Panc1 (cell line): ENCODE measurements at places on chromosomes 5 and 9.

GRCh38 chr9:4371108-4371507 lies 71.2 kb upstream of the GLIS3 start:
- no peak for DNase-seq
- H3K4me3 ChIP-seq: no peak overlapping the region
- no peaks in the 10 kb centered on the region for H3K4me1 ChIP-seq
- H3K27ac ChIP-seq: no peak overlapping the region

DNA sequence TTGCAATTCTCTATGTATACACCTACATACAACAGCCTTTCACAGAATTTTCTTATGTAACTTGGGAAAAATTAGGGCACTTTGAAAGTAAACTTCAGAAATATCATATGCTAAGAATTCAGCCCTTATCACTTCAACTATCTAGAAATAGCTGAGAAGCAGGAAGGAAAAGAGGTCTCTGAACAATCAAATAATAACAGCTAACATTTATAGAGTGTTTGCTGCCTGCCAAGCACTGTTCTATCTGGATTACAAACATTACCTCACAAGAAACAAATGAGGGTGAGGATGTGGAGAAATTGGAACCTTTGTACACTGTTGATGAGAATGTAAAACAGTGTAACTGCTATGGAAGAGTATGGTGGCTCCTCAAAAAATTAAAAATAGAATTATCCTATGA lies 4.4 kb upstream of the FBXO38 start:
- no peak overlapping the region for H3K27ac ChIP-seq
- no peak overlapping the region for H3K4me3 ChIP-seq
- H3K36me3 ChIP-seq: no peaks in the 10 kb centered on the region; the same call in none of the 2 replicates

DNA sequence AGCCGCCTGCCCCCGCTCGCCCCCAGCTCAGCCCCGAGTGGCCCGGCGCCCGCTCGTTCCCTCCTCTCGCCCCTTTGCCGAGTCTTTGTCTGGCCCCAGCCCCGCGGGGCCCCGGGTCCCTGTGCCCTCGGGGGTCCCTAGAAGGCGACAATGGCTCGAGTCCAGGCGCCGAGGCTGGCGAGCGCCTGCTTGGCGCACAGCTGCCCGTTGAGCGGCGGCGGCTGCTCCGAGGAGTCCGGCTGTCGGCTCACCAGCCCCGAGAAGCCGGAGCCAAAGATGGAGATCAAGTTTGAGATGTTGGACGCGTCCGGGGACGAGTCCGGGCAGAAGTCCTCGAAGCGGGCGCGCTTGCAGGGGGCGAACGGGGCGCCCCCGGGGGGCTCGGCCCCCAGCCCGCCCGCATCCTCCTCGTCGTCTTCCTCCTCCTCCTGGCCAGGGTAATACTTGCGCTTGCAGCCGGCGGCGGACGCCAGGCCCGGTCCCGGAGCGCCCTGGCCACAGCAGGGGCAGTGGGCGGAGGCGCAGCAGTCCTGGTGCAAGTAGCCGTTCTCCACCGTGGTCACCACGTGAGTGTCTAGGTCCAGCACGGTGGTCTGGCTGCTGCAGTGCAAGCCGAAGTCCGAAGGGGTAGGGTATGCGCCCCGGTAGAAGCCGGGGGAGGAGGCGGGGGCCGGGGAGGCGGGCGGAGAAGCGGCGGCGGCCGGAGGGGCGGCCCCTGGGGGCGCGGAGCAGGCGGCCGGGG lies 1.2 kb downstream of the IER5L start:
- no peaks in the 10 kb centered on the region; the same call in 1 of the 2 replicates for H3K36me3 ChIP-seq
- H3K4me1 ChIP-seq: peaks cover 22% of the 10 kb centered on the region
- H3K4me3 ChIP-seq: peak overlapping the region; percentile 74
- peak overlapping the region; percentile 95 for H3K27ac ChIP-seq

GRCh38 chr5:56339732-56340131 lies 106.6 kb upstream of the ANKRD55 start:
- H3K27me3 ChIP-seq: no peaks in the 10 kb centered on the region
- H3K4me1 ChIP-seq: no peaks in the 10 kb centered on the region
- no peak overlapping the region for H3K4me3 ChIP-seq
- no peak for DNase-seq
- no peak overlapping the region for H3K27ac ChIP-seq

GRCh38 chr5:43437062-43437660 lies 25.0 kb upstream of the CCL28 start:
- no peak for DNase-seq
- H3K27me3 ChIP-seq: no peaks in the 10 kb centered on the region
- no peak overlapping the region for H3K4me3 ChIP-seq
- no peaks in the 10 kb centered on the region for H3K36me3 ChIP-seq
- H3K27ac ChIP-seq: no peak overlapping the region

GRCh38 chr5:13698885-13699284 lies 245.6 kb downstream of the DNAH5 start:
- H3K36me3 ChIP-seq: no peaks in the 10 kb centered on the region
- no peak overlapping the region for H3K27ac ChIP-seq
- H3K4me1 ChIP-seq: no peaks in the 10 kb centered on the region
- DNase-seq: no peak

- H3K4me1 ChIP-seq: no peaks in the 10 kb centered on the region
- no peak for DNase-seq
- H3K27me3 ChIP-seq: no peaks in the 10 kb centered on the region
- no peak overlapping the region for H3K4me3 ChIP-seq
Observed at GRCh38 chr9:93230601-93231000, 46.7 kb downstream of the WNK2 start.

GRCh38 chr5:15501091-15501791 lies 1.3 kb downstream of the FBXL7 start:
- H3K36me3 ChIP-seq: no peaks in the 10 kb centered on the region
- no peak for DNase-seq
- peak overlapping the region; percentile 41; the same call in 1 of the 2 replicates for H3K4me3 ChIP-seq
- no peak overlapping the region for H3K27ac ChIP-seq
- no peaks in the 10 kb centered on the region for H3K4me1 ChIP-seq
- no peaks in the 10 kb centered on the region; the same call in 1 of the 2 replicates for H3K27me3 ChIP-seq

DNA sequence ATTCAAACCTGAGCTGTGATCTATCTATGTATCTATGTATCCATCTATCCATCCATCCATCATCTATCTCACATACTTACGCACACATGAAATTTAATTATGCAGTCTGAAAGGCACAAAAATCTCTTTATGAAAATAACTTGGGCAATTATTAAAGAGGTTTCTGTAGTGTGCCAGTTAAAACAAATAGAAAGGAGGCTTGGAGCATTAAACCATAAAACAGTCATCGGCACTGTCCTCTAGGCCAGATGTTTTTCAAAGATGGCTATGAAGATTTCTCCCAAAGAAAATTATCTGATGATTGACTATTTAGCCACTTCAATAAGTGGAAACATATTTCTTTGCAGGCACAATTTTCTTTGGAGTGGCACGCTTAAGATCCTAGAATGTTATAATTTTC lies 392.5 kb upstream of the RPS23 start:
- H3K27me3 ChIP-seq: no peaks in the 10 kb centered on the region
- no peak for DNase-seq
- H3K4me1 ChIP-seq: no peaks in the 10 kb centered on the region
- no peaks in the 10 kb centered on the region for H3K36me3 ChIP-seq
- no peak overlapping the region for H3K4me3 ChIP-seq

DNA sequence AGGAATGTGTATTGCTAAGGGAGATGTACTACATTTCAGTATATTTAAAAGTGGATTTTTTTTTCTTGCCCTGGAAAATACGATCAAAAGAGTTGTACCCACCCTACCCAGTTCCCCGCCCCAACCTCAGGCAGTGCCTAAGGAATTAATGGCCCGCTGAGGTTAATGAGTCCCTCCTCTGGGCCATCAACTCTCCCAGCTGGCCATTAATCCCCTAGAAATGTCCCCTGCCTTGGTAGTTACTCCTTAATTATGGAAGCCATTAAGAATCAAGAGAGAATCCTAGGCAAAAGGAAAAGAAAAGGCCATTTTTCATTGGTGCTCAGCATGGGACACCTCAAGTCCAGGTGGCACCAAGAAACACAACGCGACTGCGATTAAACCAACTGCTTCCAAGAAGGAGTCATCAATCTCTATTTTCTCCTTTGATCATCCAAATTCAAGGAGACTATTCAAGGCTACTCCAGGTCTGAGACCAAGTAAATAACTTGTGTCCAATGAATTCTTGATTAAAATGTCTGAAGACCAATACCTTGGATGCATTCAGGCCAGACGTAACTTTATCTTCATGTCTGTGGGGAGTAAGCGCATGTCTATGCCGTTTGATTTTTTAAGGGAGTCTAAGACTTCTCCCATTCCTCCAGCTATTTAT lies 1962.2 kb upstream of the WWC1 start:
- H3K4me1 ChIP-seq: no peaks in the 10 kb centered on the region
- H3K27ac ChIP-seq: no peak overlapping the region
- H3K36me3 ChIP-seq: no peaks in the 10 kb centered on the region
- H3K4me3 ChIP-seq: no peak overlapping the region
- no peak for DNase-seq

DNA sequence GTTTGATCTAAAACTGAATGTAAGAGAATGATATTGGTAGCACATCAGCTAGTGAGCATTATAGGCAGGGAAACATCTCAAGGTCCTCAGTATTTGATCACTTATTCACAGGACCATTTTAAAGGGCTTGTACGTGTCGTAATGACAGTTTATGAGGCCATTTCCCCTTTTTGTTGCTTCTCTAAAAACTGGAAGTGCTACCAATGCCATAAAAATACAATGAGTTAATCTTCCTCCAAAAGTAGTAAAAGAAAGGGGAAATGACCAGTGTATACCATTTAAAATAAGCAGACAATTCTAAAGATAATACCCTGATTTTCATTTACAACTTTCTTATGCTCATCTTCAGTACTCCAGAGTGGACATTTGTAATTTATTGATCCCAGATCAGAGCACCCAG lies 285.8 kb upstream of the PCSK5 start:
- H3K4me3 ChIP-seq: no peak overlapping the region
- H3K36me3 ChIP-seq: no peaks in the 10 kb centered on the region
- no peaks in the 10 kb centered on the region for H3K27me3 ChIP-seq
- no peaks in the 10 kb centered on the region for H3K4me1 ChIP-seq
- no peak for DNase-seq

GRCh38 chr9:68721666-68722330 lies 16.8 kb downstream of the PIP5K1B start:
- no peaks in the 10 kb centered on the region for H3K36me3 ChIP-seq
- no peaks in the 10 kb centered on the region for H3K27me3 ChIP-seq
- H3K4me1 ChIP-seq: no peaks in the 10 kb centered on the region
- H3K27ac ChIP-seq: no peak overlapping the region
- DNase-seq: no peak

DNA sequence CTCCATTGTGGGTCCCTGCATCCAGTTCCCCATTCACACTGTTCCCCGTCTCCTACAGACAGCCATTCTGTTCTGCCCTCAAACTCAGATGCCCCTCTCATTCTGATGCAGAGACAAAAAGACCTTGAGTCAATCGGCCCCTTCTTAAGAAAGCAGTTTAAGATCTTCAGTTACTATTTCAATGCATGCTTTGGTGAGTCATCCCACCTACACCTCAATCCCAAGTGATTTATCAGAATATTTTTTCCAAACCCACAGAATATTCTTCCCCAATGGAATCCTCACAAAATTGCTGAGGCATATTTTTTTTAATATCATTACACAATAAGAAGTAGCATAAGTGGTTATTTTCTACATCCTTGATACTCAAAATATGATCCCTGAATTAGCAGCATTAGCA lies 92.4 kb upstream of the SLC1A1 start:
- no peak overlapping the region for H3K4me3 ChIP-seq
- H3K27ac ChIP-seq: no peak overlapping the region
- DNase-seq: no peak
- no peaks in the 10 kb centered on the region for H3K36me3 ChIP-seq
- no peaks in the 10 kb centered on the region for H3K4me1 ChIP-seq
- H3K27me3 ChIP-seq: no peaks in the 10 kb centered on the region

GRCh38 chr9:111632060-111632459 lies 926 bp downstream of the DNAJC25 start:
- no peak for DNase-seq
- H3K4me3 ChIP-seq: peak overlapping the region; percentile 86

DNA sequence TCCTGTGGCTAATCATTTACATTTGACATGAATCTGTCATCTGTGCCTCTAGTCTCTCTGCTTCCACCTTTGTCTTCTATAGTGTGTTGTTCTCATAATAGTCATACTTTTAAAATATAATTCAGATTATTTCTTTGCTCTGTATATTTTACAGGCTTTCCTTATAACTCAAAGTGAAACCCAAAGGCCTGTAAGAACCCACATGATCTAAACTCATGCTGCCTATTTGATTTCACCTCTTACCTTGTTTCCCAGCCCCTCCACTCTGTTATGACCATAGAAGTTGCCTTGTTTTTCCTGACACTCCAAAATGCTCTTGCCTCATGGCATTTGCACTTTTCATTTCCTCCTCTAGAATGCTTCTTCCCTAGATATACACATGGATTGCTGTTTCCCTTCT lies 74.2 kb downstream of the COMMD10 start:
- no peaks in the 10 kb centered on the region for H3K4me1 ChIP-seq
- H3K27me3 ChIP-seq: no peaks in the 10 kb centered on the region

DNA sequence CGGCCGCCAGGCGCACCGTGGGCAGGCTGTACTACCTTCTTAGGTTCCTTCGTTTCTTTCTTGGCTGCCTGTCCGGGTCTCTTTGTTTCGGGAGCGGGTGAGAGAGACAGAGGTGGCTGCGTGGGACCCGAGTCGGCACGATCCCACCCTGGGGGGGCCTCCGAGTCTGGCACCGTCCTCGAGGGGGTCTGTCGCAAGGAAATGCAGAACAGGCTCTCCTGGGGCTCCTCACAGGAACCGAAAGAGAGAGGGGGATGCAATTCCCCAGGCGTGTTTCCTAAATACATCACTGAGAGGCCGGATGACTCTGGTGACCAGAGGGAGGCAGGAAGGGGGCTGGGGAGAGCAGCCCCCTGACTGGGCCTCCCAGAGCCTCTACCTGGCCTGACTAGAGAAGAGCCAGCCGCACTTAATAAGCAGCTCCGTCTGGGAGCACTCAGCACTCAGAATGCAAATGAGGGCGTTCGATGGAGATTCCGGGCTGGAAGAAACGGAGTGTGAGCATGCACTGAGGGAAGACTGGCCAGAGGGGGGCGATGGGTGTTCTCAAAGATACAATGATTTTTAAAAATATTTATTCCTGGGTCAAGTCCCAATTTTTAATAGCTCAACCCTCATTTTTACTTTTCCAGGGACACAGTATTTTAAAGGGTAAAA lies 11.7 kb upstream of the INPP5E start:
- H3K4me1 ChIP-seq: no peaks in the 10 kb centered on the region
- H3K27me3 ChIP-seq: no peaks in the 10 kb centered on the region
- no peak overlapping the region for H3K27ac ChIP-seq

DNA sequence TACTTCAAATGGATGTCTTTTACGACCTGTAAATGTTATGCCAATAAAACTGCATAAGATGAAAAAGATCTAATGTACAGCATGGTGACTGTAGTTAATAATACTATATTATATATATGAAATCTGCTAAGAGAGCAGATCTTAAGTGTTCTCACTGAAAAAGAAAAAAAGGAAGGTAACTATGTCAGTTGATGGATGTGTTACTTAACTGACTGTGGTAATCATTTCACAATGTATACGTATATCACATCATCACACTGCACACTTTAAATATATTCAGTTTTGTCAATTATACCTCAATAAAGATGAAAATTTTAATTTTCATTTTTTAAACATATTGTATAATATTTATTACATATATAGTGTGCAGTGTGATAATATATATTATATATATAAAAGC lies 31.9 kb downstream of the THBS4 start:
- H3K36me3 ChIP-seq: no peaks in the 10 kb centered on the region
- no peak overlapping the region for H3K27ac ChIP-seq
- H3K4me1 ChIP-seq: no peaks in the 10 kb centered on the region
- no peak overlapping the region for H3K4me3 ChIP-seq
- peaks cover 7% of the 10 kb centered on the region for H3K27me3 ChIP-seq

- H3K27ac ChIP-seq: no peak overlapping the region
- DNase-seq: no peak
- peaks cover 10% of the 10 kb centered on the region for H3K4me1 ChIP-seq
- H3K36me3 ChIP-seq: no peaks in the 10 kb centered on the region
Observed at GRCh38 chr5:73544429-73545402, 20.7 kb downstream of the ANKRA2 start.
